ENCODE measurements at places on chromosomes 2 and 18.

DNA sequence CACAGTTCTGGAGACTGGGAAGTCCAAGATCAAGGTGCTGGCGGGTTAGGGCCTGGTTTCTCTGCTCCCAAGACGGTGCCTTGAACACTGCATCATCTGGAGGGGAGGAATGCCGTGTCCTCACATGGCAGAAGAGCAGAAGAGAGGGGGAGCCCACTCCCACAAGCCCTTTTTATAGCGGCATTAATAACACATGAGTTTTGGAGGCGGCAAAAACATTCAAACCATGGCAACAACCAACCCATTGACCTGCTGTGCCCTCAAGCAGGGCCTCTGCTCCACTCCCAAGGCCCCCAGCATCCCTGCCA is 62.0 kb downstream of the SMAD7 start:
- DNase-seq, result no peak

DNA sequence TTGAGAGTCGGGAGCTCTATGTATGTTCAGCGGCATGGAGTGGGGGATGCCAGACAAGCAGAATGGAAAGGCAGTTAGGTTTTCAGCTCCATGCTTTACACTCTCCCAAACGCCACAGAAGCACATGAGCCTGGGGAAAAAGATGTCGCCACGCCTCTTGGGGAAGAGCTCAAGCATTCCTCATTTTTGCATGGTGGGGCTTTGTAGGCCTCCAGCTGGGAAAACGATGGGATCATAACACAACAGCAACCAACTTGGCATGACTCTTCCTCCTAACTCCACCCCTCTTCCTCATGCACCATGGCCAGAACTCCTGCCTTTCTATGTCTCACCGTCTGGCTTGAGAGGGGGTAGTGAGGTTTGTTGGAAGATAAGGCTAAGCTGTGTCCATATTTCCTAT is 102.6 kb downstream of the PAX3 start:
- DNase-seq, result no peak

DNA sequence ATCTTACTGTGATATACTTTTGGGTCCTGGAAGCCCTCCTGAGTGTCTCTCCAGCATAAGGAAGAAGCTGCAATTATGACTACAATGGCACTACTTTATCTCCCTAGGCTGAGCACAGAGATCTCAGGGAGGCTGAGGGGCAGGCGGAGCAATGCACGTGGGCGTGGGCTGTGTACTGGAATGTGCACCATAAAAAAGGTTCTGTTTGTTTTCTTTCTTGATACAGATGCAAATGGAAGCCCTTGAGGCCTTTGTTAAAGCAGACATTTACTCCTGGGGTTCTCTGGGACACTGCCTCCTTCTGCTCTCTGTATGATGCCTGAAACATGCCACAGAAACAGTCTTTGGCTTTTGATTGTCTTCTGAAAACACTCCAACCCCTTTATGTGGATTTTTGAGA is 79.1 kb upstream of the DLX2 start:
- DNase-seq, result no peak

DNA sequence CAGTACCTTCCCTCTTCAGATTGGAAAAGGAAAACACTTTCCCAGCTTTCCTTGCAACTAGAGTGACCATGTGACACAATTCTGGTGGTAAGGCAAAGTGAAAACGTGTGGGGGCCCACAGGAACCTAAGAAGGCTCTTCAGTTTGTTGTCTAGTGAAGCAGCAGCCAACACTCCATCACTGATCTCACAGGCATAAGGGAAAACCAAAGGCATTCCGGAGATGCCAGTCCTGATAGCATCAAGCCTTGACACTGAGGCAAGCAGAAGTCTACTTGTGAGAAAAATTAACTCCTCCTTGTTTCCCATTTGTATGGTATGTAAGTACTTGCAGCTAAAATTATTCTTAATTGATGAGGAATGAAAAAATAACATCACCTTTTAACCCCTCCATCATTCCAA is 88.3 kb downstream of the ETAA1 start:
- no peak for DNase-seq

DNA sequence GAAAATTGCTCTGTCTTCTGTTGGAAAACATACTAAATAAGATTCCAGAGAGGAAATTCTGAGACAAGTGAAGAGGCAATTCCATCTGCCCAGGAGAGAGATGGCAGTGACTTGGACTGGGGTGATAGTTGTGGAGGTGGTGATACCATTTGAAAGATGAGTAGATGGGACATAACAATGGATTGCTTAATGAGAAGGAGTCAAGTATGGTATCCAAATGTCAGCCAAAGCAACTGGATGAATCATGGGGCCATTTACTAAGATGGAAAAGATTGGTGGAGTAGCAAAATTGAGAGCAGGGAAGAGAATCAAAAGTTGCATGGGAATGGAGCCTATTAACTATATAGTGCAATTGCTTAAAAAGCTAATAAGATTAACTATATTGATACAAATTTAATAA is 222.1 kb downstream of the ETAA1 start:
- DNase-seq, result no peak

GRCh38 chr18:11293794-11294193 is 144.4 kb upstream of the PIEZO2 start:
- DNase-seq, result no peak

- DNase-seq, result peak; percentile 22
Measured at GRCh38 chr2:55620123-55620779, 2.8 kb upstream of the PPP4R3B start.

- no peak for DNase-seq
Measured at GRCh38 chr2:207792244-207792785, 22.6 kb upstream of the FZD5 start.
